Stimulated activated CD8-positive, alpha-beta memory T cell treated with anti-CD3 and anti-CD28 coated beads, Interleukin-7, amount 100 ng/mL, for 4 hours (primary cell): ENCODE measurements at places on chromosomes 1 and 21.

GRCh38 chr1:51973587-51974474 lies 16.7 kb downstream of the RAB3B start:
- no peak for DNase-seq

- no peak for DNase-seq
Observed at GRCh38 chr1:8962812-8963530, 17.3 kb downstream of the CA6 start.

GRCh38 chr1:154641534-154641933 lies 33.5 kb upstream of the ADAR start:
- DNase-seq: no peak

- DNase-seq: no peak
Observed at GRCh38 chr1:201167041-201167991, 13.0 kb upstream of the TMEM9 start.

GRCh38 chr1:200535605-200536004 lies 84.9 kb downstream of the KIF14 start:
- DNase-seq: no peak

- DNase-seq: no peak
Observed at GRCh38 chr1:171245458-171246064, 2.7 kb upstream of the FMO1 start.

DNA sequence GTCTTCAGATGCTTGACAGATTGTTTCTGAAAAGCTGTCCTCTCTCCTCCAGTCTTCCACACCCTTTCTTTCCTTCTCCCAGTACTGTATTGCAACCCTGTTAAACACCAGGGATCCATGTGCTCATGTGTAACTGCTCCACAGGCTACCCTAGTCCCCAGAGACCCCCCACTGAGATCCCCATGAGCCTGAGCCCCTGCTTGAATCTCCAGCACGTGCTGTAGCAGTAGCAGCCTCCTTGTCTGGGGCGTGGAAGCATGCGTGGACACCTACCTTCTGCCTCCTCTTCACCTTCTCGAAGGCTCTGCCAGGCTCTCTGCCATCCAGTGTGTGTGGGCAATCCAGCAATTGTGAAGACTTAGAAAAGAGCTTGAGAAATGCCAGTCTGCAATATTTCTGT lies 25.2 kb downstream of the GPR137B start:
- no peak for DNase-seq

GRCh38 chr1:235714205-235714897 lies 64.8 kb upstream of the GNG4 start:
- no peak for DNase-seq
